ENCODE measurements at places on chromosomes 4 and X.

GRCh38 chr4:92447255-92447905, 143.6 kb downstream of the GRID2 start:
- DNase-seq: no peak

- DNase-seq: no peak
These were observed 1.9 kb downstream of the DHRSX start for GRCh38 chrX:2498781-2499302.

DNA sequence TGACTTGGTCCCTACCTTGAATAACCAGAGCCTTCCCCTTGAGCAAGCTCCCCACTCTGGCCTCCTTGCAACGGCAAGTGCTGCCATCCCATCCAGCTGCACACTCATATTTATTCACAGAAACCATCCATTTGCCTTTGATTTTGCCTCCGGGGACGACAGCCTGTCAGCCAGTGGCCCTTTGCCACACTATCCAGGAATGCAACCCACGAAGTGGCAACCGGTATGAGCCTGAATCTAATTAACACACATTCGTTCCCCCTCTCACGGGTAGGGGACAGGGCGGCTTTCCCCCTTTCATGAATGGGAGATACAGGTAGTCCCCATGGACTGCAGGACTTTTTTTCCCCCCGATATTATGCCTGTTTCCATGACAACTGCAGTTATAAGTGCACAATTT, 15.5 kb downstream of the CRMP1 start:
- DNase-seq: no peak

DNA sequence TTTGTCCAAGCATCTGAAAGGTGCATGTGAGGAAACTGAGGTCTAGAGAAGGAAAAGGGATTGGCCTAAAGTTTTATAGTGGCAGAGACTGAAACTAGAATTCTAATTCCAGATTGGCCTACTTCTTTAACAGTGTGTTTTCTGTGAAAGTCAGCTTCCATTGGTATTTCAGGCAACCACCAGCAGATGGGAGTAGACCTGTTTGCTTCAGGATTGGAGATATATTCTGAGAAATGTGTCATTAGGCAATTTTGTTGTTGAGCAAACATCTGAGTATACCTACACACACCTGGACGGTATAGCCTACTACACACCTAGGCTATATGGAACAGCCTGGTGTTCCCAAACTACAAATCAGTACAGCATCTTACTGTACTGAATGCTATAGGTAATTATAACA, 207.3 kb upstream of the RADX start:
- DNase-seq: no peak

DNA sequence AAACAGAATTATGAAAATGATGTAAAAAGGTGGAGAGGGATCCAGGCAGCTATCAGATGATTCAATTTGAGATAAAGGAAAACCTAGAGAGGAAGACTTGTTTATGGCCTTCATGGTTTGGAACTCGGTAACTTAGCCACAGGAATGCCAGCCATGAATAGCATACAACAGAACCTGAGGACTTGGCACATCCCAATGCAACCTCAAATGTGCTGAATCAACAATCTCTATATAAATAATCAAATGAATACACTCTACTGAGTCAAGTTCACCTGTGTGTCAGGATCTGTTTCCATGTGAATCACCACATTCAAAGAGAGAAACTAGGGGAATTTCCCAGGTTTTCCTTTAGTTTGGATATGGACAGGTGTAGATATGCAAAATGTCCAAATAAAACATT, 86.9 kb downstream of the MBNL3 start:
- no peak for DNase-seq

DNA sequence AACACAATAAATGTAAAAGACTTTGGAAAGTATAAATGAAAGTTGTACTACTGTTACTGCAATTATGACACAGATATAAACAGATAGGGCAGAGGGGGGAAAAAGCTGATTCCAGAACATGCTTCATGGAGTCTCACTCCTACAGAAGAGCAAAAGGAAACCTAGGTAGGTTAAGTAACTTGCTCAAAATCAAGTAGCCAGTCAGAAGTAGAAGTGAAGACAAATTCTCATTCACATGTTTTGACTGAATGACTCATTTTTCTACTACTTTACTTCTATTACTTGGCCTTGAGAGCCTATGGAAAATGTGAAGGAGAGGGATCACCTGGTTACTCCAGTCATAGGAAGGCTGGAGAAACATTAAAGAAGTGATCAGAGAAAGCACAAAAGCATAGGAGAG, 23.6 kb upstream of the RASGEF1B start:
- DNase-seq: no peak

DNA sequence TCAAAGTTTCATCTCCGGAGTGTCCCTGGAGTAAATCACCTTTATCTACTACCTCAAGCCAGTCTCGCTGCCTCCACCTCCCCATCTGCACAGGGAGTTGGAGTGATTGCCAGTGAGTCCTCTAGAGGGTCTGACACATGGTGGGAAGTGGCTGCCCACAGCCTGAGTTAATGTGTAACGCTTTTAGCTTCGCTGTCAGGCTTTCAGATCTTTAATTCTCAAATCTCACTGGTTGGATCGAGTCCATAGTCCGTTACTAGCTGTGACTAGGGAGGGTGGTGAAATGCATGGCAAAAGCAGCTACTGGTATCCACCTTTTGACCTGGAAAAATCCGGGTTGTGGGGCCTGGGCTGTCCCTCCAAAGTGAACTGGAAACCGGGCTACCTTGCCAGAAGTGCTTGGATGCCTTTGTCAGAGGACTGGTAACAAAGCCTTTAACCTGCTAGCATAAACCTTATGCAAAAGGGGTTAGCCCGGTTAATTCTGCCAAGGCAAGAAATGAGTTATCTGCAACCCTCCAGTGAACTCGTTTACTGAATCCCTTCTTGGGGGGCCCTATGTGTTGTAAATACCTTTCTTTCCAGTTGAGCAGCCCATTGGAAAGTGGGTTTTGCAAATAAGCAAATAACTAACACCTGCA, 5.1 kb upstream of the WDR1 start:
- no peak for DNase-seq

GRCh38 chr4:4509521-4509920, 32.3 kb downstream of the STX18 start:
- DNase-seq: no peak

DNA sequence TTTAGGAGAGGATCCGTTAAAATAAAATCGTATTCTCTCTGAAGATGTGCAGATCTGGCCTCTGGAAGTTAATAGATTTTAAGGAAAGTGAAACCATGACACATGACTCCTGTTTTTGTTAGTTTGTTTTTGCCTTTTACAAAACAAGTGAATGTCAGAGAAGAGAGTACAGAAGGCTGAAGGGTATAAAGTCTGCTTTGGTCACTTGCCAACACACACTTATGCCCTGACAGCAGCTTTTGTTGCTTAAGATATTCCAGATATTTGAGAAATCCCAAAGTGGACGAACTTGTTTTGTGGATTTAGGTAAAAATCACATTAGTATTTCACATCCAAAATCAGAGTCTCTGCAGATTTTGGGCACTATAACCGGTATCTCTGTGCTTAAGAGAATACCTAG, 192.4 kb upstream of the RASGEF1B start:
- DNase-seq: no peak

GRCh38 chr4:78369679-78370078, 181.9 kb upstream of the ANXA3 start:
- DNase-seq: no peak

GRCh38 chrX:47933946-47934345, 69.8 kb downstream of the ZNF182 start:
- no peak for DNase-seq

DNA sequence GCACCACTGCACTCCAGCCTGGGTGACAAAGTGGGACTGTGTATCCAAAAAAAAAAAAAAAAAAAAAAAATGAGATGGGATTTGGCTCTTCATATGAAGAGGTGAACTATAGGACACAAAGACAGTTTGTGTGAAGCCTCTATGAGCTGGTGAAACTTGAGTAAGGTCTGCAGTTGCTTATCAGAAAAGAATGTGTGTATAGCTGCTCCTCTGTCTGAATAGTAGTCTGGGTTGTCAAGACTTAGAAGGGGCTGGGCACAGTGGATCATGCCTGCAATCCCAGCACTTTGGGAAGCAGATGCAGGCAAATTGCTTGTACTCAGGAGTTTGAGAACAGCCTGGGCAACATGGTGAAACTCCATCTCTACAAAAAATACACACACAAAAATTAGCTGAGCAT, 82.8 kb downstream of the ARSF start:
- no peak for DNase-seq

- DNase-seq: no peak
These were observed 454.3 kb downstream of the ARAP2 start for GRCh38 chr4:35789899-35790574.

GRCh38 chr4:113682730-113683537, 78.6 kb downstream of the CAMK2D start:
- peak; percentile 64 for DNase-seq

GRCh38 chrX:150438165-150438564, 75.0 kb downstream of the MAMLD1 start:
- DNase-seq: no peak

DNA sequence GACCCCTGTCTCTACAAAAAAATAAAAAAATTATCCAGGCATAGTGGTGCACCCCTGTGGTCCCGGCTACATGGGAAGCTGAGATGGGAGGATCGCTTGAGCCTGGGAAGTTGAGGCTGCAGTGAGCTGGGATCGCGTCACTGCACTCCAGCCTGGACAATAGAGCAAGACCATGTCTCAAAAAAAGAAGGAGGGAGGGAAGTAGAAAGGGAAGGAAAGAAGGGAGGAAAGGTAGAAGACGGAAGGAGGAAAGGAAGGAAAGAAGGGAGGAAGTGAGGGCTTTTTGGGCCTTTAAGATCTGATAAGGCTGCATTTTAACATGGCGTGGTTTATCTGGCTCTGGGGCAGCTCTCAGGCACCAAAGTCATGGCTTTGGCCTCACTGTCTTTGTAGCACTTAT, 10.4 kb downstream of the PDK3 start:
- no peak for DNase-seq

- DNase-seq: no peak
These were observed 52.5 kb downstream of the HMGB2 start for GRCh38 chr4:173281406-173282255.

DNA sequence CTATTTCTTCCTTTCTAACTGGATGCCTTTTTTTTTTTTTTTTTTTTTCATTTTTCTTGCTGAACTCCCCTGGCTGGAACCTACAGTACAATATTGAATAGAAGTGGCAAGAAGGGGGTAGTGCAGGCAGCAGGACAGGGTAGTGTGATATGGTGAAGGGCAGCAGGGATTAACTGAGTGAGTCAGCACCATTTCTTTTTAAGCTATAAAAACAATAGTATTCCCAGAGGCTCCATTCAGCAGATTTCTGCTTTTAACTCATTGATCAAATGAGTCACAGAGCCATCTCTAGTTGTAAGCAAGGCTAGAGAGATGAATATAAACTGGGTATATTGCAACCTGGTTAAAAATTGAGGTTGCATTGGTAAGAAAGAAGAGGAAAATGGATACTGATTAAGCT, 53.6 kb upstream of the SETD7 start:
- no peak for DNase-seq

DNA sequence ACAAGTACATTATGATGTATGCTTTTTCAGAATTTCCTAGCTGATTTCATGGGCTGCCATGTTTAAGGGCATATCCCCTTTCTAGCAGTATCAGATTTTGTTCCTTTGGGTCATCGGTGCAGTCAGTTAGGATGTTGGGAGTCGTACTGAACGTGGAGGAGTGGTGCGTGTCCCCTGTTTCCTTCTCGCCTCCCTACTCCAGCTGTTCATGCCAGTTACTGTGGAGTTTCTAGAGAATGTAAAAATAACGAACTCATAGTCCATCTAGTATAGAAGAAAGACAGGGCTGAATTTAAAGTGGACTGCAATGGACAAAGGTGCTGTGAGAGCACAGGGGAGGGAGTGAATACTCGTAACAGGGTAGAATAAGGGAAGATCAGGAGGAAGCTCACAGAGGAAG, 111.3 kb downstream of the CEP135 start:
- DNase-seq: no peak

GRCh38 chr4:185920691-185921260, 108.8 kb upstream of the SORBS2 start:
- DNase-seq: no peak

GRCh38 chr4:76738086-76738931, 159.6 kb downstream of the SOWAHB start:
- DNase-seq: peak; percentile 39

GRCh38 chr4:64777286-64777685, 368.0 kb upstream of the TECRL start:
- no peak for DNase-seq

- no peak for DNase-seq
These were observed 3.0 kb upstream of the SLC25A6 start for GRCh38 chrX:1394731-1395501.

- no peak for DNase-seq
These were observed 72.0 kb downstream of the LDB2 start for GRCh38 chr4:16826406-16826910.

- no peak for DNase-seq
These were observed 33.1 kb upstream of the RBPJ start for GRCh38 chr4:26287756-26288155.

GRCh38 chr4:167652267-167652666, 418.0 kb upstream of the SPOCK3 start:
- no peak for DNase-seq

DNA sequence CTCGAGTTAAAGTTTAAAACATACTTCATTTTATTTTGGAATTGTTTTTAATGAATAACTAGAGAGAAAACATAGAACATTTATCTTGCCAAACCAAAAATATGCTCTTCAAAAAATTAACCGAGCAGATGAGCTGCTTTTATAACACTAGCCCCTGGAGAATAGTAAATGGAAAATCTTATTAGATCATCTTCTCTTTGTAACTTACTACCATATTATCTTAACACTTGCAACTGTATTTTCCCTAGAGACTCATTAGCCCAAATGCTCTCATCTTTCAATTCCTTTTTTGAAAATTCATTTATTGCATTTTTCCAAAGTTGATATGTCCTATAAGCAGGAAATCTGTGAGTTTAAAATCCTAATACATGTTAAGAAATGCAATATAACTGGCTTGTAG, 143.3 kb downstream of the CAMK2D start:
- no peak for DNase-seq

- no peak for DNase-seq
These were observed 119.8 kb downstream of the PPARGC1A start for GRCh38 chr4:23770011-23770410.

GRCh38 chr4:185837415-185838103, 25.6 kb upstream of the SORBS2 start:
- DNase-seq: no peak

- peak; percentile 30 for DNase-seq
These were observed 31.1 kb downstream of the TACC3 start for GRCh38 chr4:1752284-1753041.

GRCh38 chr4:120699354-120699753, 223.2 kb downstream of the PRDM5 start:
- DNase-seq: no peak

DNA sequence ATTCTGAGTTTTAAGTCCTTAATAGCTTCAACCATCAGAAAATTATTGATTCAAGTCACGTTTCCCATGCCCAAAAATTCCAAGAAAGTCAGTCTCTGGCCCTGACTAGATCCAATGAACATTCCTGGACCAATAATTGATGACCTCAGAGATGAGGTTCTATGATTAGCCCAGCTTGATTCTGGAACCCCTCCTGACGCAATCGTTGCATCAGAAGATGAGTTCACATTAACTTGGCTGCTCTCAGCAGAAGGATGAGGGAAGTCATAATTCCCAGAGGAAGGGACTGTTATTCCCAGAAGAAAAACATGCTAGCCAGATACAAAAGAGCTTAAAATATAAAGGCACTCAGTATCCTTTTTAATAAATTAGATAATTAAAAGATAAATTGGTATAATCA, 34.3 kb upstream of the CPEB2 start:
- no peak for DNase-seq
